ENCODE measurements at places on chromosomes 3 and 15. TPM values are rescaled to one million over a fixed set of nuclear protein-coding genes. Genes with fewer than 3 reads are reported as not detected.

MRAS gene
- 1.3 TPM for total RNA-seq

ATP13A5 gene
- not detected for total RNA-seq

RNU5B-1 gene
- total RNA-seq = not detected

CFAP91 gene
- total RNA-seq = 6.2 TPM

ARHGEF3 gene
- 5.6 TPM for total RNA-seq

VPS33B gene
- total RNA-seq = 30.0 TPM

DNA sequence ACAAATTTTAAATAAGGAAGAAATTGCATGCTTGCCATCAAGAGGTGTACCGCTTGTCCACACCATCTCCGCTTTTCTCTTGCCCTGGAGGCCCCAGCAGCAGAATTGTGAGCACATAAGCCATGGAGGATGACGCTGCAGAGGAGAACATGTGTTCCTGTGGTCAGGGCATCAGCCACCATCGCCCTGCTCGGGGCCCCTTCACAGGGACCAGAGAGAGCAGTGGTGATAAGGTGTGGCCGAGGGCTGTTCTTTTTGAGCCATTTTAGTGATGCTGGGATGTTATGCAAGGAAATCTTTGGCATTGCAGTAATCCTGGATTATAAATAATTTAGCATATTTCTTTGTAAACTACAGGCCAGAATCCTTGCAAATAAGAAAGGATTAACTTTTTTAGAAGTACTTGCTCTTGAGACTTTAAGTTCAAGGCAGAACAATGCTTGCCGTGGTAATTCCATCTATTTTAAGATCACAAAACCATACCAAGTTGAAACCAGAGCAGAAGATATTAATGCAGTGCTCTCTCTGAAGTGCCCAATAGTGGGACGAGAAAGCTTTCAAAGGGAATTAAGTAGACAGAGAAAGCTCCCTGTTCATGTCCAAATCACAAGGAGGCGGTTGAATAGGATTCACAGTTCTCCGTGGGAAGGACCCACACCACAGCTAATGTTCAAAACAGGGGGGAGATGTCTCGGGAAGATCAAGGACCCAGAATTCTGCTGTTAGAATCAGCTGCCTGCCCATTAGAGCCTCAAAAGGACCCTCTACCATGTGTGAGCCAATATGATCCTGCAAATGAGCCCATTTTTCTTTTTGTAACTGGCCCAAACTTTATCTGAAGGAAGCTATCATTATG lies 338.5 kb downstream of the RORA start:
- H3K4me1 ChIP-seq = no peaks in the 10 kb centered on the region
- no peak overlapping the region for H3K4me3 ChIP-seq
- H3K36me3 ChIP-seq = no peaks in the 10 kb centered on the region
- no peak overlapping the region for H3K27ac ChIP-seq

DNA sequence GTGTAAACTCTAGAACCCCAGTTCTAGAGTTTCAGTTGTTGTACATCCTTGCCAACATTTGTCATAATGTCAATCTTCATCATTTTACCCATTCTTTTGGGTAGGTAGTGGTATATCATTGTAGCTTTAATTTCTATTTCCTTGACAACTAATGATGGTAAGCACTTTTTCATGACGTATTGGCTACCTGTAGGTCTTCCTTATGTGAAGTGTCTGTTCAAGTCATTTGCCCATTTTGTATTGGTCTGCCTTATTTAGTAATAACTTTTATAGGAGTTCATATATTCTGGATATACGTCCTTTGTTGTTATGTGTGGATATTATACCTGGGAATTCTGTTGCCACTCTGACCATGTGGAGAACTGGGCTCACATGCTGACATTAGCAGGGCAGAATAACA lies 73.8 kb upstream of the ACTC1 start:
- H3K27ac ChIP-seq = no peak overlapping the region
- no peaks in the 10 kb centered on the region for H3K27me3 ChIP-seq
- H3K4me3 ChIP-seq = no peak overlapping the region
- peaks cover 81% of the 10 kb centered on the region for H3K36me3 ChIP-seq
- H3K4me1 ChIP-seq = no peaks in the 10 kb centered on the region

- H3K27me3 ChIP-seq = no peaks in the 10 kb centered on the region
- no peak for DNase-seq
- H3K4me3 ChIP-seq = no peak overlapping the region
- H3K4me1 ChIP-seq = no peaks in the 10 kb centered on the region
- no peaks in the 10 kb centered on the region for H3K36me3 ChIP-seq
These were observed 122.3 kb upstream of the BHLHE40 start for GRCh38 chr3:4856986-4857385.

- H3K4me1 ChIP-seq = no peaks in the 10 kb centered on the region
- no peaks in the 10 kb centered on the region for H3K36me3 ChIP-seq
- no peaks in the 10 kb centered on the region for H3K27me3 ChIP-seq
- no peak for DNase-seq
These were observed 7.6 kb upstream of the ABTB1 start for GRCh38 chr3:127665165-127665564.

GRCh38 chr3:69324362-69325025 lies 61.4 kb downstream of the FRMD4B start:
- H3K36me3 ChIP-seq = no peaks in the 10 kb centered on the region
- H3K27ac ChIP-seq = no peak overlapping the region
- no peak for DNase-seq
- H3K4me1 ChIP-seq = peaks cover 12% of the 10 kb centered on the region

GRCh38 chr3:128080323-128081080 lies 28.3 kb downstream of the SEC61A1 start:
- H3K4me3 ChIP-seq = no peak overlapping the region
- H3K4me1 ChIP-seq = peaks cover 10% of the 10 kb centered on the region
- no peaks in the 10 kb centered on the region for H3K27me3 ChIP-seq

DNA sequence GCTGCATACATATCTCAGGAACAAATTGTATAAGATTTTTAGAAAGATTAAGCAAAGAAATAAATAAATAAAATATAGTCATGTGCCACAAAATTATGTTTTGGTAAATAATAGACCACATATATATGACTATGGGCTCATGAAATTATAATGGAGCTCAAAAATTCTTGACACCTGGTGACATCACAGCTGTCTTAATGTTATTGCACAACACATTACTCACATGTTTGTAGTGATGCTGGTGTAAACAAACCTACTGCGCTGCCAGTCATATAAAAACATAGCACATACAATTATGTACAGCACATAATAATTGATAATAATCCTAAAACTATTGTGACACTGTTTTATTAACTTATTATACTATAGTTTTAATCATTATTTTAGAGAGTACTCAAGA lies 1159.1 kb downstream of the SI start:
- H3K4me3 ChIP-seq = no peak overlapping the region
- H3K27ac ChIP-seq = no peak overlapping the region
- no peaks in the 10 kb centered on the region for H3K27me3 ChIP-seq

DNA sequence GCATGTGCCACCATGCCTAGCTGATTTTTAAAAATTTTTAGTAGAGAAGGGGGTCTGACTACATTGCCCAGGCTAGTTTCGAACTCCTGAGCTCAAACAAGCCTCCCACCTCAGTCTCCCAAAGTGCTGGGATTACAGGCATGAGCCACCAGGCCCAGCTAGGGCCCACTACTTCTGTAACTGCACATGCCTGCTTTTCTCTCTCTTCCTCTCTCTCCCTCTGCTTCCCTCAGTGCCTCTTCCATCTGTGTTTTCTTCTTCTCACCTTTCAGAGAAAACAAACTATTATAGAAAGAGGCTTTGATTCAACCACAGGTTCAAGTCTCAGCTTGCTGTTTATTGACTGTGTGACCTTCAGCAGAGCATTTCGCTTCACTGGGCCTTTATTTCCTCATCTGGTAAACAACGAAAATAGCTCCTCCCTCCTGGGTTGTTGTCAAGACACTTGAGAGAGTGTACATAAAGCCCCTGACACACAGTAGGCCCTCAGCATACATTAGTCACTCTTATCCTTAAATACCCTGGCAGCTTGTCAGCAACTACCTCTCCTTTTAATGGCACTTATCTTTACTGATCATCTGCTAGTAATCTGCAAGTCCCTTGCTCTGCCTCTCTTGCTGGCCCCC lies 10.2 kb downstream of the TADA3 start:
- H3K4me1 ChIP-seq = peaks cover 23% of the 10 kb centered on the region
- no peak for DNase-seq
- no peaks in the 10 kb centered on the region for H3K27me3 ChIP-seq
- no peak overlapping the region for H3K4me3 ChIP-seq
- no peak overlapping the region for H3K27ac ChIP-seq
- peaks cover 71% of the 10 kb centered on the region for H3K36me3 ChIP-seq

DNA sequence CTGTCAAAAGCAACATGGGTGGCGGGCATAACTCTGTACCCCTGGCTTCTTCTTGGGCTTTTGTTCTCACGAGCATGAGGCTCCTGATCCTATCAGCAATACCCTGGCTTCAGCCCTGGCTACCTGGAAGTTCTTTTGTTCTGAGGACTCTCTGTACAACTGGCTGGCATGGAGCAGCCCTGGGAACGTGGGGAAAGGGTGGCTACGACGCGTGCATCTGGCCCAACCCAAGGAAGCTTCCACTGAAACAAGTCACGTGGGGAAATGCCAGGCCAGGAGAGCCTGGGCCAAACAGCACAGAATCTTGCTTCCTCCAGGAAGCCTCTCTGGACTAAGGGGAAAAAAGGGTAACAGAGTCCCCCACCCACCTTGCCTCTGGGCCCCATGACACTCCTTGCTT lies 22.7 kb upstream of the ATP2B2 start:
- peak; percentile 14 for DNase-seq
- H3K27me3 ChIP-seq = no peaks in the 10 kb centered on the region
- H3K4me3 ChIP-seq = no peak overlapping the region
- H3K27ac ChIP-seq = no peak overlapping the region

- no peaks in the 10 kb centered on the region for H3K4me1 ChIP-seq
- H3K36me3 ChIP-seq = no peaks in the 10 kb centered on the region
- H3K27me3 ChIP-seq = no peaks in the 10 kb centered on the region
These were observed 514 bp upstream of the FAM174B start for GRCh38 chr15:92656089-92656488.

DNA sequence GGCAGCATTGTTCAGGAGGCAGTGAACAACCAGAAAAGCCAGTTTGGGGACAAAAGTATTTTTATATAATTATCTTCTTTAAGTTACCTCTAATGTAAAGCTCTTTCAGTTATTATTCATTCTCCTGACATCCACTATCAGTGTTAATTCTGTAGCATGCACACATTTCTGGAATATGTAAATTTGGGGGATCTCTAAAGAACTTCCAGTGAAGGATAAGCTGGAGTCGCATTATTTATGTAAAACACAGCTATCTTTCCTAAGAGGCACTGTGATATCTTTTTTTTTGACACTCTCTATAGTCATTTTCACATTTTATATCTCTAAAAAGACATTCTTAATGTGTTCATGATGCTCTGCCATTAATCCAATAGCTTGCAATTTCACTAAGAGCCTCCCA lies 26.7 kb downstream of the SATB1 start:
- DNase-seq = no peak
- no peaks in the 10 kb centered on the region for H3K4me1 ChIP-seq
- no peaks in the 10 kb centered on the region for H3K36me3 ChIP-seq
- H3K27ac ChIP-seq = no peak overlapping the region
- no peaks in the 10 kb centered on the region for H3K27me3 ChIP-seq

- no peak overlapping the region for H3K4me3 ChIP-seq
- peaks cover 11% of the 10 kb centered on the region for H3K36me3 ChIP-seq
- no peak for DNase-seq
- H3K27ac ChIP-seq = no peak overlapping the region
- H3K27me3 ChIP-seq = no peaks in the 10 kb centered on the region
These were observed 28.9 kb upstream of the ICE2 start for GRCh38 chr15:60507596-60508424.

GRCh38 chr15:76439542-76439941 lies 103.0 kb downstream of the ISL2 start:
- DNase-seq = no peak
- H3K4me3 ChIP-seq = no peak overlapping the region
- H3K36me3 ChIP-seq = no peaks in the 10 kb centered on the region

- no peak for DNase-seq
- H3K27me3 ChIP-seq = no peaks in the 10 kb centered on the region
- no peaks in the 10 kb centered on the region for H3K36me3 ChIP-seq
- no peak overlapping the region for H3K4me3 ChIP-seq
These were observed 181.1 kb downstream of the SOX2 start for GRCh38 chr3:181892848-181893247.

- no peak overlapping the region for H3K27ac ChIP-seq
- H3K36me3 ChIP-seq = no peaks in the 10 kb centered on the region
- no peak for DNase-seq
- H3K4me3 ChIP-seq = no peak overlapping the region
- H3K4me1 ChIP-seq = no peaks in the 10 kb centered on the region
These were observed 21.2 kb downstream of the IL17RD start for GRCh38 chr3:57143886-57144459.

DNA sequence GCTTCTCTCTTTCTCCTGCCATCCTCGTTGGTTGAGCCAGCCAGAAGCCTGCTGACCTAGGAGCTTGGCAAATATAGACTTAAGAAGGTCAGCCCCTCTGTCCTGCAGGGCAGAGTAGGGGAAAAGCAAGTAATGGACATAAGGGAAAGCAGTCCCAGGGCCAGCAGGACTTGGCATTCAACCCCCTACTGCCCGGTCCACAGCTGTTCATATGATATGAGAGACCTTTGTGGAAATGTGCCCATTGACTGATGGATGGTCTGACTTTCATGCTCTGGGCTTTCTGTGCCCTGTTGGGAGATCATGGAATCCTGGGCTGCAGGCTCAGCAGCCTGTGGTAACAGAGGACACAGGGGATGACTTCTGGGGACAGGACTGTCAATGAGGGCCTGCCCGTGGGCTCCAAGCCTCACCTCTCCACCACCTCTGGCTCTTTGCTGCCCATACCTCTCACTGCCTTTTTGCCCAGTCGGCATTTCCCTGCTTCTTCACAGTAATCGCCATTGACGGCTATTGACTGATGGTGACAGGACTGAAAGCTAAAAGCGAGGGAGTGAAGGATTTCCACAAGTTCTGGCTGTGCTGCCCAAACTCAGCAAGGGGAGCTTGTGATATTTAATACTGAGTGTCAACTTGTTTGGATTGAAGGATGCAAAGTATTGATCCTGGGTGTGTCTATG lies 60.0 kb upstream of the NMNAT3 start:
- DNase-seq = no peak
- H3K4me3 ChIP-seq = no peak overlapping the region
- no peaks in the 10 kb centered on the region for H3K36me3 ChIP-seq
- no peak overlapping the region for H3K27ac ChIP-seq
- no peaks in the 10 kb centered on the region for H3K4me1 ChIP-seq

DNA sequence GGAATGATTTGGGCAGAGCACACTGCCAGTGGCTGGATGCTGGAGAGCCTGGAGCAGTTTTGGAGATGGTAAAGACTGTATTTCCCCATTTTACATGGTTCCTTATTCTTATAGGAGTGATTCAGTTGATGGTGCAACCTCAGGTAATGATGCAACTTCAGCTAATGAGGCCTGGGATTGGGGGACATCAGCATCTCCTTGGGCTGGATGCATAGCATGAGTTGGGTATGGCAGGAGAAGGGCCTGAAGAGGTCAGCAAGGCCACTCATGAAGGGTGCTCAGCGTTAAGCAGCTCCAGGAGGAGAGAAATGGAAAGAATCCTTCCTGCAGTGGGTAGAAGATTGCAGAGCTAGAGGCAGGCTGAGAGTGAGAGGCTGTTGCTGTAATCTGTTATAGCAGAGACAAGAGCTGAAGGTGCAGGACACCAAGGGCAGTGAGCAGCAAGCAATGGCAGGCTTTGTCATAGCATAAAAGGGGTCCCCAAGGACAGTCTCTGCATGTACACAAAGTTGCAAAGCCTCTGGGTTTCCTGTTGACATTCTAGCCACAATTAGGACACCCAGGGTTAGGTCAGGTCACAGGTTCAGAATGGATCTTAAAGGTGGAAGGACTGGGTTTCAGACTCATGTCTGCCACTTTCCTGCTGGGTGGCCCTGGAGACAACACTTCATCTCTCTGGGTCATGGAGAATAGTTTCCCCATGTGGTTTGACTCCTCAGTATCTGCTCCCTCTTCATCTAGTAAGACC lies 29.5 kb upstream of the SNRK start:
- DNase-seq = no peak
- no peaks in the 10 kb centered on the region for H3K4me1 ChIP-seq
- H3K27me3 ChIP-seq = no peaks in the 10 kb centered on the region
- no peak overlapping the region for H3K4me3 ChIP-seq
- no peaks in the 10 kb centered on the region for H3K36me3 ChIP-seq

Data from Peyer's patch (tissue), 4 donors.